Thymus (tissue), 14 donors: ENCODE measurements at places on chromosomes 16 and 17.

- H3K4me3 ChIP-seq: no peak overlapping the region
- H3K36me3 ChIP-seq: no peaks in the 10 kb centered on the region
- H3K4me1 ChIP-seq: no peaks in the 10 kb centered on the region
- DNase-seq: no peak
Observed at GRCh38 chr17:27085517-27085916, 208.4 kb upstream of the WSB1 start.

- H3K4me3 ChIP-seq: no peak overlapping the region
- DNase-seq: no peak
Observed at GRCh38 chr16:56352351-56353053, 72.8 kb downstream of the AMFR start.

DNA sequence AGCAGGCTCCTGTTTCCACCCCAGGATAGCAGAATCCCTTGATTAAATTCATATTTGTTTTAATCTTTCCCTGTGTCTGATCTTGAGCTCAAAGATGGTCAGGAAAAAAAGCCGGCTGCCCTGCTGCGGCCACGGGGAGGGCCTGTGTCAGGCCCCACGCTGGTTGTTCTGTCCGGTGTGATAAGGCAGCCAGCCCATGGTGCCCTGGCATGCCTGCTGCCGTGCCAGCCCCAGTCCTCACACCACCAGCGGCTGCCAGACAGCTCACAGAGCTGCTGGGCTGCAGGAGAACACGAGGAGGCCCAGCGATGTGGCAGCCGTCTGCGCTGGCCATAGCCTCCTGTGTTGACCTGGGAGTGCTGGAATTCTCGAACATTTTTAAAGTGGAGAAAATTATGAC lies 34.7 kb upstream of the BRD7 start:
- no peaks in the 10 kb centered on the region for H3K36me3 ChIP-seq
- H3K27ac ChIP-seq: no peak overlapping the region
- H3K27me3 ChIP-seq: no peaks in the 10 kb centered on the region
- no peaks in the 10 kb centered on the region for H3K4me1 ChIP-seq
- no peak overlapping the region for H3K4me3 ChIP-seq
- no peak for DNase-seq

- no peak overlapping the region for H3K4me3 ChIP-seq
- H3K27me3 ChIP-seq: no peaks in the 10 kb centered on the region
- H3K27ac ChIP-seq: peak overlapping the region; percentile 74
- H3K4me1 ChIP-seq: peaks cover 3% of the 10 kb centered on the region
- DNase-seq: peak; percentile 52
Observed at GRCh38 chr16:2507052-2507659, 6.6 kb upstream of the ATP6V0C start.

- peaks cover 11% of the 10 kb centered on the region for H3K4me1 ChIP-seq
- H3K27ac ChIP-seq: peak overlapping the region; percentile 61
- H3K27me3 ChIP-seq: no peaks in the 10 kb centered on the region
- H3K4me3 ChIP-seq: peak overlapping the region; percentile 9
- H3K36me3 ChIP-seq: no peaks in the 10 kb centered on the region
Observed at GRCh38 chr16:75420987-75421819, 12.1 kb downstream of the CFDP1 start.

DNA sequence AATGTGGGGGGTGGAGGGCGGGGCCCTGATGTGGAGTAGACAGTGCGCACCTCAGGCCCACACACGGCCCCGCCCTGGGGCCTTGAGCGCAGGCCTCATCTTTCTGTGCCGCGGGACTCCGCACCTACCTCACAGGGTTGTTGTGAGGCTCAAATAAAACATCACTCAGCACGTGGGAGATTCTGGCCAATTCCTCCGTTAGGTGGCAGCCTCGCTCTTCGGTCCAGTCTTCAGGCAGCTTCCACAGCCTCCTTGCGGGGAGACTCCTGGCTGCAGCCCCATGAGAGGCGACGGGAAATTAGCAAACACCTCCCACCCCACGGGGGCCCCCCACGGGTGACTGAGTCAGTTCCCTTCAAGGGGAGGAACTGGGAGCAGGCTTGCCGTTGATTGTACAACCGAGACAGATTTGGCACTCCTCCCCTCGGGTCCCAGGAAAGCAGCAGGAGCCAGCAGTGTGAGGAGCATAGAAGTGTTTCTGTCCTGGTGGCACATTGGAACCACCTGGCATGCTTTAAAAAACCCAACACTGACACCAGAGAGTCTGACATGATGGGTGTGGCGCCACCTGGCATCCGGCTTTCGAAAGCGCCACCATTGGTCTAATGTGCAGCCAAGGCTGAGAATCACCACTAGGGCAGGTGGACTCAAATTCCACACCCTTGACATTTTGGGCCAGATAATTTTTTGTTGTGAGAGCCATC lies 7.6 kb downstream of the MRM1 start:
- H3K4me3 ChIP-seq: no peak overlapping the region
- H3K27me3 ChIP-seq: no peaks in the 10 kb centered on the region
- H3K36me3 ChIP-seq: no peaks in the 10 kb centered on the region
- no peak overlapping the region for H3K27ac ChIP-seq
- no peaks in the 10 kb centered on the region for H3K4me1 ChIP-seq
- DNase-seq: no peak

DNA sequence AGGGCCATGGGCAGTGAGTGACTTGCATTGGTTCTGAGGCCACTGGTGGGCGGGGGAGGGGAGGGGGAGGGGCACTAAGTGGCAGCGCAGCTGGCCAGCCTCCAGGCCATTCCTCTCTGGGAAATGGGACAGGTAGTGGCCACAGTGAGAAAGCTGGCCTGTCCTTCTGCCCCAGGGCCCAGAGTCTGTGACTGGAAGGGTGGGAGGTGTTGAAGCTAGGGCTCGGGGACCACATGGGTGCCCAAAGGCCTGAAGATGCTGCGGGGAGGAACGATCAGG lies 375 bp upstream of the ALOX12B start:
- no peak overlapping the region for H3K4me3 ChIP-seq
- peaks cover 5% of the 10 kb centered on the region for H3K27me3 ChIP-seq
- no peaks in the 10 kb centered on the region for H3K4me1 ChIP-seq
- no peak for DNase-seq

GRCh38 chr16:69829338-69829737 lies 67.2 kb downstream of the WWP2 start:
- H3K4me1 ChIP-seq: no peaks in the 10 kb centered on the region
- H3K36me3 ChIP-seq: peaks cover 13% of the 10 kb centered on the region
- H3K27ac ChIP-seq: no peak overlapping the region

GRCh38 chr16:11418506-11418905 lies 73.2 kb downstream of the RMI2 start:
- no peak for DNase-seq
- H3K27me3 ChIP-seq: no peaks in the 10 kb centered on the region
- H3K36me3 ChIP-seq: no peaks in the 10 kb centered on the region
- H3K4me3 ChIP-seq: no peak overlapping the region
- peaks cover 12% of the 10 kb centered on the region for H3K4me1 ChIP-seq
- no peak overlapping the region for H3K27ac ChIP-seq

GRCh38 chr16:3610698-3611145 lies 684 bp downstream of the SLX4 start:
- H3K4me1 ChIP-seq: peaks cover 19% of the 10 kb centered on the region
- peaks cover 3% of the 10 kb centered on the region for H3K36me3 ChIP-seq
- no peaks in the 10 kb centered on the region for H3K27me3 ChIP-seq
- H3K4me3 ChIP-seq: peak overlapping the region; percentile 75
- H3K27ac ChIP-seq: no peak overlapping the region
- DNase-seq: no peak

- H3K27ac ChIP-seq: no peak overlapping the region
- H3K36me3 ChIP-seq: peaks cover 28% of the 10 kb centered on the region
- DNase-seq: no peak
- no peak overlapping the region for H3K4me3 ChIP-seq
- H3K4me1 ChIP-seq: no peaks in the 10 kb centered on the region
Observed at GRCh38 chr17:21194703-21195102, 19.3 kb downstream of the TMEM11 start.

DNA sequence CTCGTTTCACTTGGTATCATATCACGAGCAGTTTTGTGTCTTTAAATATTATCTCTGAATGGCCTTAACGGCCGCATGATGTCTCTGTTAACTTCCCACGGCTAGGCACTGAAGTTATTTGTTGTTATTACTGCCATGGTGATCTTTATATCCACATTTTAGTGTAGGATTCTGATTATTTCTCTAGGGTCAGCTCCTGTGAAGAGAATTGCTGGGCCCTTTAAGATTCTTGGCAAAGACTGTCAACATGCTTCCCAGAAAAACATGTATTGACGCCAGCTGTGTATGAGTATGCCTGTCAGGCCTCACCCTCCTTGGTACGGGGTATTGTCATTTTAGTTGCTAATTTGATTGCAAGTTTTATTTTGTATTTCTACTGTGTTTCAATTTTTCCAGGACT lies 263.5 kb downstream of the SNX29 start:
- no peaks in the 10 kb centered on the region for H3K36me3 ChIP-seq
- no peak overlapping the region for H3K4me3 ChIP-seq

DNA sequence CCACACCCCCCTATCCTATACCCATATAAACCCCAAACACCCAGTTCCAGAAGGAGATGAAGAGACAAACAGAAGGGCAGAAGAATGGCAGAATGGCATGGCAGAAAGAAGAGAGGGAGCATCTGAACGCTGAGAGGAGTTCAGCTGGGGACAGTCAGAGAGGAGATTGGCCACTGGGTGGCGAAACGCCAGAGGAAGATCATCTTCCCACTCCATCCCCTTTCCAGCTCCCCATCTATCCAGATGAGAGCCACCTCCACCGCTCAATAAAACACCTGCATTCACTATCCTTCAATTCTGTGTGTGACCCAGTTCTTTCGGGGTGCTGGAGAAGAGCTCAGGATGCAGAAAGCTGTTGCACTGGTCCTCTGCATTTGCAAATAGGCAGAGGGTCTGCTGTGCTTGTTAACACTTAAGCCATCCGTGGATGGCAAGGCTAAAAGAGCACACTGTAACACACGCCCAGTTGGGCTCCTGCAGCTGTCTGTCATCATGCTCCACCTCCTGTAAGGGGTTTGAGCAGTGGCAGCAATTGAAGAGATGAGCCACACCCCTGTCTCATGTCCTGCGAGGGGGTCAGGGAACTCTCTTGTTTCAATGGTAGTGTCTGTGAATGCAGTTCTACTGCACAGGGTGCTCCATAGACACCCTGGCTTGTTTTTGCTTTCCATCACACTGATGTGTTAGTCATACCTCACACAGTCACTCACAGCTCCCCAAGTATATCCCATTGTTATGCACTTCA lies 1034.8 kb upstream of the RBFOX1 start:
- no peak for DNase-seq
- no peaks in the 10 kb centered on the region for H3K27me3 ChIP-seq
- no peaks in the 10 kb centered on the region for H3K4me1 ChIP-seq
- no peaks in the 10 kb centered on the region for H3K36me3 ChIP-seq

DNA sequence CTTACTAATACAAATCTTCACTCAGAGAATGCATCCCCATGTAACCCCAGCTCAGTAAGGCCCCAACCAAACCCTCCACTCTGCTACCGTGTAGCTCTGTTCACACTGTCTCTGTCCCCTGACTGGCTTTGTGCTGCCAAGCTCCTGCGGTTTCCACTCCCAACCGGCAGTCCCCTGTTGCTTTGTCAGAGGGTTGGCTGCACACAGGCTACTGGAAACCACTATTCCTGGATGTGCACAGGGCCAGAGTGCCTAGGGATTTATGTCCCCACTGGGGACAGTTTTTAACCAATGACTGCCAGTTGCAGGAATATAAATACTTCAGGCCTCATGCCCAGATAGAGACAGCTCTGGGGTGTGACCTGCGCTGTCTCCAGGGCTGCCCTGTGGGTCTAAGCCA lies 157.1 kb upstream of the C16orf82 start:
- H3K4me3 ChIP-seq: no peak overlapping the region
- H3K27me3 ChIP-seq: no peaks in the 10 kb centered on the region
- no peaks in the 10 kb centered on the region for H3K36me3 ChIP-seq
- no peak overlapping the region for H3K27ac ChIP-seq
- DNase-seq: no peak

DNA sequence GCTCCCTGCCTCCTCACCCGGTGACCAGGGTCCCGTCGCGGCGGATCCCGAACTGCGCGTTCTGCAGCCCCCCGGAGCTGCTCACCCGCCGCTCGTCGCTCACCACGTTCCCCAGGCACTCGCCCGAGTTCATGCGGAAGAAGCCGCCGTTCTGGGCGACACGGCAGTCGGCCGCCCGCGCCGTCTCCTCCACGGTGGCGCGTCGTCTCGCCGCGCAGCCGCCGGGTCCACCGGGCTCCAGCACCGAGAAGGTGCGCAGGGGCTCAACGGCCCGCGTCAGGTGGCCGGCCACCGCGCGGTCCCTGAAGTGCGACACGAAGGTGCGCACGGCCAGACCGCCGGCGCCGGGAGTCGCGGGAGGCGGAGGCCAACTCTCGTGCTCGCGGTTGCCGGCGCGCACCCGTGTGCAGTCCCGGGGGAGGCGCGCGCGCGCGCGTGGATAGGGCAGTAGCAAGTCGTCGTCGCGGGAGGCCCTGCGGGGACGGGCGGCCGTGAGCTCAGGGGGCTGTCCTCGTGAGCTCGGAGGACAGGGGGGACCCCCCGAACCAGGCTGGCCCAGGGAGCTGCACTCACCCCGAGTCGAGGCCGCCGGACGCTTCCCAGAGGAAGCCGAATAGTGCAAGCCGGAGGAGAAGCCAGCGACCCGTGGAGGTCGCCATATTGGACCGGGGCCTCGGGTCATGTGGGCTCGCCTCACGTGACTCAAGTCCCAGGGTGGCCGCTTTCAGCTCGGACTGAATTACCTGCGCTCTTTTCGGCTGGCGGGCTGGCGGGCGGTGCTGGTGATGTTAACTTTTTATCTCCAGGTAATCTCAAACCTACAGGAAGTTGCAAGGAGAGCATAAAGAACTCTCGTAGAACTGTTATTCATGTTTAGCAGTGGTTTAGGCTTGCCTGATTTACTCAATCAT lies at the start of gene NAGPA:
Gene NAGPA (minus strand): TSS at position 680 of the 911 bp plus-strand sequence. CDS start 21 bp downstream, at position 659.
- H3K4me3 ChIP-seq: peak within 1 kb of the TSS; percentile 60
- H3K36me3 ChIP-seq: no peaks in the 10 kb centered on the region
- peak; percentile 84 for DNase-seq
- H3K27me3 ChIP-seq: no peaks in the 10 kb centered on the region
- H3K27ac ChIP-seq: peak within 1 kb of the TSS; percentile 42
- peaks cover 18% of the 10 kb centered on the region for H3K4me1 ChIP-seq

DNA sequence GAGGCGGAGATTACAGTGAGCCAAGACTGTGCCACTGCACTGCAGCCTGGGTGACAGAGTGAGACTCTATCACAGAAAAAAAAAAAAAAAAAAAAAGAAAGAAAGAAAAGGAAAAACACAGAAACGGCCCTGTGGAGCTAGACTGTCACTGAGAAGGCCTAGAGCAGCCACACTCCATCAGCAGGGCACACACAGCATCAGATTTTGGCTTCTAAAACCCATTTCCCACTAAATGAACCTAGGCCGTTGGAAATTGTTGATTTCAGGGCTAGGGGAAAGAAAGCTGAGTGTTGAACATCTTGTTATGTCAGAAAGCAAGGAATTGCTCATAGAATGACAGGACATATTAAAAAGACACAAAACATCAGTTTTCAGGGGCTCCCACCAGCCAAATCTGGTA lies 48.9 kb downstream of the ZCCHC14 start:
- H3K4me1 ChIP-seq: no peaks in the 10 kb centered on the region
- no peak overlapping the region for H3K27ac ChIP-seq
- no peak overlapping the region for H3K4me3 ChIP-seq
- no peak for DNase-seq
- H3K27me3 ChIP-seq: no peaks in the 10 kb centered on the region
